ENCODE measurements at places on chromosomes 3 and 15. TPM values are rescaled to one million over a fixed set of nuclear protein-coding genes. Genes with fewer than 3 reads are reported as not detected.

- peak; percentile 50 for DNase-seq
These were observed 203.9 kb downstream of the TLE3 start for GRCh38 chr15:69893863-69894262.

- no peak for DNase-seq
These were observed 33.9 kb downstream of the GAP43 start for GRCh38 chr3:115657168-115657567.

GRCh38 chr3:102255736-102256135 is 179.1 kb upstream of the ZPLD1 start:
- peak; percentile 18 for DNase-seq

GRCh38 chr3:106829206-106829605 is 548.0 kb upstream of the CCDC54 start:
- peak; percentile 74 for DNase-seq

GRCh38 chr3:94429517-94429916 is 366.7 kb downstream of the NSUN3 start:
- no peak for DNase-seq

Gene MORC1
- total RNA-seq: 0.02 TPM

- DNase-seq: no peak
These were observed 5.7 kb upstream of the MYL3 start for GRCh38 chr3:46868948-46869347.

DNA sequence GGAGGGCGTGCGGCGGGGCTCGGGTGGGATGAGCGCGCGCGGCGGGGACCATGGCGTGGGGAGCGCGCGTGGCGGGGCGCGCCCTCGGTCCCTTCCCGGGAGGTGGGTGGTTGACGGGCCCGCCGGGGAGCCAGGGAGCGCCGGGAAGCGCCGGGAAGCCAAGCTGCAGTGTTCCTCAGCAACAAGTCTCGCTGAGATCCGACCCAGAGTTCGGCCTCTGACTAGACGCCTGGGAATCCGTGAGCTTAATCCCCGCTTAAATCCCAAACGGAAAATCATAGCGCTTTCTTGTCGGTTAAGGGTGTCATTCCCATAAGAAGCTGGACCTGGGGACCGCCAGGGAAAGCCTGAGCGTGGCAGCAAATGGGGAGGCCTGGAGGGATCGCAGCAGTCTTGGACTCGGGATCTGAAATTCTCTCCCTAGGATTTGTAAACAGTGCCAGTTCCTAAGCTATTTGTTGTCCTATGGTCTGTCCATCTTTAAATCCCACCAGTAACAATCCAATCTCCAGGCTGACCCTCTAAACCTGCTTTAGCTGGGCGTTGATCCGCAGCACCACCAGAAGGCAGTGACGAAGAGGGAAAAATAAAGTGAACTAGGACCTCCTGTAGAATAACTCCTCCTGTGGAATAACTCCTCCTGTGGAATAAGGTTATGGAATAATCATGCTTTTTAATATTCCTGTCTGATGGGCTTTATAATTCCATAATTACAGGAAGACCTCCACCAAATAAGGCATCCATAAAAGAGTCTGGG is 570 bp upstream of the NEDD4 start:
- peak; percentile 70 for DNase-seq

DNA sequence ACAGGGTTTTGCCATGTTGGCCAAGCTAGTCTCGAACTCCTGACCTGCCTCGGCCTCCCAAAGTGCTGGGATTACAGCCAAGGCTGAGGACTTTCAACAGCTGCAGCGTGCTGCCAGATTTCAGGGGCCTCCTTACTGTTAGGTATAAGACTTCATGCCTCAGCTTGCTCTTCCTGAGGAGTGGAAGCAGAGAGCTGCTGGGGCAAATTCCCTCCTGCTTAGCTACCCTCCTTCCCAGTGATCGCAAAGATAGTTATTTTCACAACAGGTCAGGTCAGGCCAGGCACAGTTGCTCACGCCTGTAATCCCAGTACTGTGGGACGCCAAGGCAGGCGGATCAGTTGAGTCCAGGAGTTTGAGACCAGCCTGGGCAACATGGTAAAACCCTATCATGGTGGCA is 2.6 kb upstream of the CPNE9 start:
- no peak for DNase-seq

GRCh38 chr3:39434574-39434973 is 28.1 kb downstream of the RPSA start:
- DNase-seq: peak; percentile 78
